MCF 10A (cell line): ENCODE measurements at places on chromosomes 12 and 14.

- no peaks in the 10 kb centered on the region for H3K4me1 ChIP-seq
- H3K27me3 ChIP-seq = no peaks in the 10 kb centered on the region
- H3K36me3 ChIP-seq = peaks cover 6% of the 10 kb centered on the region
Observed at GRCh38 chr12:58443273-58443980, 476.9 kb downstream of the LRIG3 start.

DNA sequence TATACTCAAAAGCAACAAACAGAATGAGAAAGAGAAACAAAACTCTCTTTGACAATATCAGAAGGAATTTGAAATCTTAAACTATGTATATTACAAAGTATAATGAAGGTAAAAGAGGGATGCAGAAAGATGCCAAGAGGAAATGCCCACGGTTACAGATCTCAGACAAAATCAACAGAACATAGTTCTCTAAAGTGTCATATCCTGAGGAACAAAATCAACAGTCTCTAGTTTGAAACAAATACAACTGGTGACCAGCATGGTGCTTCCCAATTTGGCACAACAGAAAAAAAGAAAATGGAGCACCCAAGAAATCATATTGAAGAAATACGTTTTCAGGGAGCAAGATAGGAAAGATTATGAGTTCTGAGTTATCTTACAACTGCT lies 116.5 kb downstream of the METTL25 start:
- no peak overlapping the region for H3K27ac ChIP-seq
- no peak overlapping the region for H3K4me3 ChIP-seq
- no peak for DNase-seq
- no peaks in the 10 kb centered on the region for H3K27me3 ChIP-seq
- peaks cover 12% of the 10 kb centered on the region for H3K4me1 ChIP-seq

GRCh38 chr12:100795174-100795799 lies 711 bp downstream of the ANO4 start:
- H3K27ac ChIP-seq = no peak overlapping the region
- DNase-seq = no peak
- H3K4me1 ChIP-seq = peaks cover 5% of the 10 kb centered on the region
- peaks cover 12% of the 10 kb centered on the region for H3K27me3 ChIP-seq
- H3K36me3 ChIP-seq = peaks cover 6% of the 10 kb centered on the region
- H3K4me3 ChIP-seq = no peak overlapping the region

GRCh38 chr12:100017056-100017455 lies 32.3 kb upstream of the ANKS1B start:
- H3K27me3 ChIP-seq = no peaks in the 10 kb centered on the region
- H3K36me3 ChIP-seq = no peaks in the 10 kb centered on the region
- DNase-seq = peak; percentile 52
- peak overlapping the region; percentile 14 for H3K27ac ChIP-seq
- H3K4me1 ChIP-seq = peaks cover 11% of the 10 kb centered on the region

- no peaks in the 10 kb centered on the region for H3K36me3 ChIP-seq
- no peak overlapping the region for H3K4me3 ChIP-seq
- H3K27ac ChIP-seq = no peak overlapping the region
- H3K4me1 ChIP-seq = peaks cover 6% of the 10 kb centered on the region
- peak; percentile 4 for DNase-seq
Observed at GRCh38 chr14:104001003-104001402, 58.7 kb upstream of the RD3L start.

GRCh38 chr14:91230397-91231035 lies 14.0 kb downstream of the GPR68 start:
- H3K4me1 ChIP-seq = peaks cover 7% of the 10 kb centered on the region
- DNase-seq = peak; percentile 31
- H3K36me3 ChIP-seq = no peaks in the 10 kb centered on the region
- no peak overlapping the region for H3K27ac ChIP-seq
- no peaks in the 10 kb centered on the region for H3K27me3 ChIP-seq

GRCh38 chr14:78335531-78335930 lies 165.4 kb downstream of the NRXN3 start:
- no peaks in the 10 kb centered on the region for H3K27me3 ChIP-seq
- H3K36me3 ChIP-seq = no peaks in the 10 kb centered on the region
- H3K4me3 ChIP-seq = no peak overlapping the region
- H3K27ac ChIP-seq = no peak overlapping the region
- H3K4me1 ChIP-seq = no peaks in the 10 kb centered on the region

DNA sequence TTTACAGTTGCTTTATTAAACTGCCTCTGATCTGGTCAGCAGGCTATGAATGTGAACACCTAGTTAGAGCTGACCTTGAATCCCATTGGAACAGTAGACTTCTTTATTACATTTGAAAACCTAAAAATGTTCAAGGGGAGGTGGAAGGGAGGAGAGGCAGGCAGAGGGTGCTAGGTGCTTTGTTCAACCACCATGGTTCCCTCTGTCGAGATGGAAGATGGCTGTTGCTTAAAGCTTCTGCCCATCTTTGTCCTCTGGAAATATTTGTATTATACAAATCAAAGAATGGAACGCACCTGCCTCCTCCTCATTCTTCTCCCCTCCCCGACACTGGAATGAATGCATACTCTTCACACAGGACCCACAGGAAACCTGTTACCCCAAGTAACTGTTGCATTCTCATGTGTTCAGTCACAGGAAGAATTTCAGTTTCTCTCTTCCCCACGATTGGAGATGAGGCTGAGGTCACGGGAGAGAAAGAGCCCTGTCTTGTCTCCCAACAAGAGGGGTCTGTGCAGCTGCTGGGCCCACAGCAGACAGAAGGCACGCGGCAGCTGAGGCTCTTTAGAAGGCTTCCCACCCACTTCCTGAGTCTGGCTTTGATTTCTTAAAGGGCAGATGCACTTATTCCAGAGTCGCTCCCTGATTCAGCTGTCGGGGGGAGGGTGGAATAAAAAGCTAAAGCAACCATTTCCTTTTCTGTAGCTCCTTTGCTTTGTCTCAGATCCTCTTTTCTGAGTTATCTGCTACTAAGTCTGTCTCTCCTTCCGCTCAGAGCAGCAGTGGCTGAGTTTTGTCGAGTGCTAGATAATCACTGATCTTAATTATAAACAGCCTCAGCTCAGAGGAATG lies 217.9 kb upstream of the BTG1 start:
- no peak for DNase-seq
- no peak overlapping the region for H3K27ac ChIP-seq
- no peaks in the 10 kb centered on the region for H3K36me3 ChIP-seq
- no peaks in the 10 kb centered on the region for H3K4me1 ChIP-seq
- no peaks in the 10 kb centered on the region for H3K27me3 ChIP-seq

- H3K27me3 ChIP-seq = no peaks in the 10 kb centered on the region
- peak overlapping the region; percentile 32 for H3K27ac ChIP-seq
- H3K4me3 ChIP-seq = no peak overlapping the region
- DNase-seq = peak; percentile 43
- peaks cover 38% of the 10 kb centered on the region for H3K4me1 ChIP-seq
Observed at GRCh38 chr14:68663385-68664076, 129.3 kb downstream of the ZFP36L1 start.

- H3K27ac ChIP-seq = no peak overlapping the region
- DNase-seq = no peak
- H3K4me3 ChIP-seq = peak overlapping the region; percentile 45
- no peaks in the 10 kb centered on the region for H3K4me1 ChIP-seq
- no peaks in the 10 kb centered on the region for H3K27me3 ChIP-seq
Observed at GRCh38 chr14:61280092-61280525, 1.0 kb downstream of the TMEM30B start.

- no peaks in the 10 kb centered on the region for H3K27me3 ChIP-seq
- DNase-seq = peak; percentile 28
- no peak overlapping the region for H3K4me3 ChIP-seq
- H3K4me1 ChIP-seq = peaks cover 17% of the 10 kb centered on the region
- H3K36me3 ChIP-seq = peaks cover 9% of the 10 kb centered on the region
Observed at GRCh38 chr12:65232476-65233077, 45.9 kb upstream of the MSRB3 start.

DNA sequence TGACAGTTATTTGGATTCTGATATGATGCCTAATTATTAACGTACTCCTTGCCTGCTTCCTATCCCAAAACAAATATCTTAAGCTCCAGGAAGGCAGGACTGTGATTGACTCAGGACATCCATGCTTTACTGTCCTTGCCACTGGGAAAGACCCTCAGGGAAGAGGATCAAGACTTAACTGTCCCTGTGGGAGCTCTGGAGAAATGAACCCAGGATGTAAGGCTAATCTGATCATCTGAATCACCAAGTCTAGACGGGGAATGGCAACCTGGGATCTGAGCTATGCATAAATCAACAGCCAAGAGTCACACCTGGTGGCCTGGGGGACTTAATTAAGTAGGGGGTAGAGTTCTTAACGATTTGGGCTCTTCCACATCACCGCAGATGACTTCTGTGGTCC lies 153.2 kb upstream of the BCL2L14 start:
- no peak overlapping the region for H3K27ac ChIP-seq
- H3K27me3 ChIP-seq = peaks cover 39% of the 10 kb centered on the region
- no peak overlapping the region for H3K4me3 ChIP-seq
- H3K4me1 ChIP-seq = no peaks in the 10 kb centered on the region

DNA sequence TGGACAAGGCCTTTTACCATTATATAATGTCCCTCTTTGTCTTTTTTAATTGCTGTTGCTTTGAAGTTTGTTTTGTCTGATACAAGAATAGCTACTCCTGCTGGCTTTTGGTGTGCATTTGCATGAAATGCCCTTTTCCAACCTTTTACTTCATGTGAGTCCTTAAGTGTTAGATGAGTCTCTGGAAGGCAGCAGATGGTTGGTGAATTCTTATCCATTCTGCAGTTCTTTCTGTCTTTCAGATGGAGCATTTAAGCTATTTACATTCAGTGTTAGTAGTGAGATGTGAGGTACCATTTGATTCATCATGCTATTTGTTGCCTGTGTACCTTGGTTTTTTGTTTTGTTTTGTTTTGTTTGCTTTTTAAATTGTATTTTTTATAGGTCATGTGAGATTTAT lies 208.3 kb downstream of the GPHN start:
- no peaks in the 10 kb centered on the region for H3K36me3 ChIP-seq
- no peaks in the 10 kb centered on the region for H3K27me3 ChIP-seq
- H3K27ac ChIP-seq = no peak overlapping the region
- H3K4me1 ChIP-seq = no peaks in the 10 kb centered on the region
- DNase-seq = no peak

- no peak overlapping the region for H3K4me3 ChIP-seq
- no peak overlapping the region for H3K27ac ChIP-seq
- H3K4me1 ChIP-seq = no peaks in the 10 kb centered on the region
- H3K27me3 ChIP-seq = no peaks in the 10 kb centered on the region
Observed at GRCh38 chr12:5494343-5494742, 62.4 kb downstream of the NTF3 start.

DNA sequence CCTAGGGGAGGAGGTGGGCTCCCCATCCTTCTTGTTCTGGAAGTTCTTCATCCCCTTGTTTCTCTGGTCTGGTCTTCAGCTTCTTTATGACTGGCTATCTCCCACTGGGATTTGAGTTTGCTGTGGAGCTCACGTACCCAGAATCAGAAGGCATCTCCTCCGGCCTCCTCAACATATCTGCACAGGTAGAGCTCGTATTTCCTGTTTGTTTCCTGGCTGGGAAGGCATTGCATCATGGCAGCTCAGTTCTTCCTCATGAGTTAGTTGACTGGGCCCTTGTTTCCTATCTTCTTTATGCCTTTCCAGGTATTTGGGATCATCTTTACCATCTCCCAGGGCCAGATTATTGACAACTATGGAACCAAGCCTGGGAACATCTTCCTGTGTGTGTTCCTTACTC lies 19.8 kb downstream of the ERG28 start:
- H3K4me1 ChIP-seq = peaks cover 7% of the 10 kb centered on the region
- no peak overlapping the region for H3K27ac ChIP-seq
- H3K27me3 ChIP-seq = no peaks in the 10 kb centered on the region
- no peak overlapping the region for H3K4me3 ChIP-seq
- H3K36me3 ChIP-seq = peaks cover 6% of the 10 kb centered on the region
- no peak for DNase-seq

GRCh38 chr12:130873825-130874224 lies 2.0 kb downstream of the RAN start:
- peaks cover 26% of the 10 kb centered on the region for H3K4me1 ChIP-seq
- H3K27me3 ChIP-seq = no peaks in the 10 kb centered on the region
- DNase-seq = no peak

DNA sequence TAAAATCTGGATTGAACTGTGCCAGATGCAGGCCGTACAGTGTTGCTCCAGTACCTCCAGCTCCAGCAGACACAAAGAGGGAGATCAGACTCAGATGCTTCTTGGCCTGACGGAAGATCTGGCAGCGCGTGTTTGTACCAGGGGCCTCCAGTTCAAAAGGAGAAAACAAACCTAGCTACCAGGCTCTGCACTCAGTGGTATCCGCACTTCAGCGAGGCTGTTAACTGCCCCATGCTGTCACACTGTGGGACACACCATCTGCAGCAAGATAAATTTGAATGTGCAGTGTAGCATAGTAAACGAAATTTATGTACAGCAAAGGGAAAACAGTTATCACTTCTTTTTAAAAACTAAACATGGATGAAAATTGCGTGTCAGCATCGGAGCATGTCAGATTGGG lies 5.1 kb downstream of the DYNC1H1 start:
- no peak overlapping the region for H3K27ac ChIP-seq
- no peak overlapping the region for H3K4me3 ChIP-seq
- no peaks in the 10 kb centered on the region for H3K27me3 ChIP-seq

- no peak overlapping the region for H3K4me3 ChIP-seq
- DNase-seq = no peak
- peaks cover 10% of the 10 kb centered on the region for H3K36me3 ChIP-seq
- no peaks in the 10 kb centered on the region for H3K27me3 ChIP-seq
Observed at GRCh38 chr14:55691659-55692058, 111.7 kb downstream of the KTN1 start.

DNA sequence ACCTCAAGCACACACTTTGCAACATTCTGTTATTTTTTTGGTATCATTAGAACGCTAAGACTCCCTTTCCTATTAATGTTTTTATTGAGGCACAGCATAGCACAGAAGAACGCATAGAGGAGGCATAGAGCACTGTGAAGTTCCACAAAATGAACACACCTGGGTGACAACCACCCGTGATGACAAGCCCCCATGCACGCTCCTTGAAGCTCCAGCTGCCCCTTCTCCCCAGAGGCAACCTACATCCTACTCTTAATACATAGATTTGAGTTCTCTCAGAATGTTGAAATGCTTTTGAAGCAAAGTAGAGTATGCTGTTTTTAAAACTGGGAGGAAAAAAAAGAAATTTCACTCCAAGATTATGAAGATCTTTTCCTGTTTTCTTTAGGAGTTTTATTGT lies 55.5 kb downstream of the DYRK2 start:
- no peak overlapping the region for H3K4me3 ChIP-seq
- DNase-seq = no peak
- H3K27ac ChIP-seq = no peak overlapping the region
- no peaks in the 10 kb centered on the region for H3K36me3 ChIP-seq

DNA sequence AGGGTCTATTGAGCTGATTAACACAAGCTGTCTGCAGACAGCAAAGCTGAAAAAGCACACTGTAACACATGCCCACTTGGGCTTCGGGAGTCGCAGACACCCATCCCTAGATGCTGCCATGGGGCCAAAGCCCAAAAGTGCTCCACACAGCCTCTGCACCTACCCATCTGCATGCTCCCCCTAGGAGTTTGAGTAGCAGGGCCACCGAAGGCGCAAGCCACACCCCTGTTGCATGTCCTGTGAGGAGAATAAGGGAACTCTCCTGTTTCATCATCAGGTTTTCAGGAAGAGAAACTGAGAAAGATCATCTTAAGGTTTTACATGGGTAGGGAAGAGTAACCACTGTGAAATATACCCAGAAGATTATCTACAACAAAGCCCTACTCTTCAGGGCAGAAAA lies 5.6 kb upstream of the ST8SIA1 start:
- H3K27ac ChIP-seq = no peak overlapping the region
- DNase-seq = no peak
- no peaks in the 10 kb centered on the region for H3K36me3 ChIP-seq
